Activated naive CD8-positive, alpha-beta T cell treated with anti-CD3 and anti-CD28 coated beads, Interleukin-2, amount 10 ng/mL, durations not matched to agents 7 days and 5 days (primary cell): ENCODE measurements at places on chromosomes 12 and 14. TPM values are rescaled to one million over a fixed set of nuclear protein-coding genes. Genes with fewer than 3 reads are reported as not detected.

GRCh38 chr14:69879175-69880043, at the start of gene SMOC1:
Gene SMOC1 (plus strand): TSS chr14:69879416. CDS start chr14:69879679, 263 bp downstream.
- peaks cover 62% of the 10 kb centered on the region for H3K27me3 ChIP-seq
- DNase-seq: no peak
- H3K36me3 ChIP-seq: no peaks in the 10 kb centered on the region
- no peak within 1 kb of the TSS for H3K4me3 ChIP-seq
- no peaks in the 10 kb centered on the region for H3K4me1 ChIP-seq

Gene FAR2
- total RNA-seq: 16.9 TPM

DNA sequence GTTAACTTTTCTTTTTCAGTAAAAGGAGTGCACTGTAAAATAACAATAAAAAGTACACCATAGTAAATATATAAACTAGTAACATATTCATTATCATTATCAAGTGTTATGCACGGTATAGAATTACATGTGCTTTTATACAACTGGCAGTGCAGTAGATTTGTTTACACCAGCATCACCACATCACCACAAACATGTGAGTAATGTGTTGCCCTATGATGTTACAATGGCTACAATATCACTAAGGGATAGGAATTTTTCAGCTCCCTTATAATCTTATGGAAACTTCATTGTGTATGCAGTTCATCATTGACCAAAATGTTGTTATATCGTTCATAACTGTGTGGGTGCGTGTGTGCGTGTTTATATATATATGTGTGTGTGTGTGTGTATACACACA, 23.5 kb upstream of the NEDD1 start:
- H3K4me1 ChIP-seq: no peaks in the 10 kb centered on the region
- no peaks in the 10 kb centered on the region for H3K36me3 ChIP-seq
- H3K27me3 ChIP-seq: peaks cover 10% of the 10 kb centered on the region

DNA sequence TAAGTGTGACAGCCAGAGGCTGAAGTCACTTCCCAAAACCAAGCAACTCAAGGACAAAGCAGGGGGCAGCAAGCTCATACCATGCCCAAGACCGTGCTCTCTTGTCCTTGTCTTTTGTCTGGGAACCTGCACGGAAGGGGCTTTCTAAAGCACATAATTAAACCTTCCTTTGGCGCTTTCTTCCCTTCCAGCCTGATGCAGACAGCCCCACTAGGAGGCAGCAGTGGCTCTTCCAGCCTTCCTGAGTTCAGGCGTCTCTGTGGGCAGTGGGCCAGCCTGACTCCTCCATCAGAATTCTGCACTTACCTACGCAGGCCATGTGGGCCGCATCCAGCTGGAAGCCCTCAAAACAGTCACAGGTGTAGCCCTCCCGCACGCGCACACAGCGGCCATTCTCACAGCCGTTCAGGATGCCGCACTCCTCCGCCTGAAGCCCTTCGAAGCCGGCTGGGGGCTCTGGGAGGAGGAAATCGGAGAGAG, 7.6 kb downstream of the ISCA2 start:
- H3K4me3 ChIP-seq: no peak overlapping the region
- DNase-seq: no peak
- peaks cover 1% of the 10 kb centered on the region for H3K4me1 ChIP-seq
- H3K27ac ChIP-seq: no peak overlapping the region

DNA sequence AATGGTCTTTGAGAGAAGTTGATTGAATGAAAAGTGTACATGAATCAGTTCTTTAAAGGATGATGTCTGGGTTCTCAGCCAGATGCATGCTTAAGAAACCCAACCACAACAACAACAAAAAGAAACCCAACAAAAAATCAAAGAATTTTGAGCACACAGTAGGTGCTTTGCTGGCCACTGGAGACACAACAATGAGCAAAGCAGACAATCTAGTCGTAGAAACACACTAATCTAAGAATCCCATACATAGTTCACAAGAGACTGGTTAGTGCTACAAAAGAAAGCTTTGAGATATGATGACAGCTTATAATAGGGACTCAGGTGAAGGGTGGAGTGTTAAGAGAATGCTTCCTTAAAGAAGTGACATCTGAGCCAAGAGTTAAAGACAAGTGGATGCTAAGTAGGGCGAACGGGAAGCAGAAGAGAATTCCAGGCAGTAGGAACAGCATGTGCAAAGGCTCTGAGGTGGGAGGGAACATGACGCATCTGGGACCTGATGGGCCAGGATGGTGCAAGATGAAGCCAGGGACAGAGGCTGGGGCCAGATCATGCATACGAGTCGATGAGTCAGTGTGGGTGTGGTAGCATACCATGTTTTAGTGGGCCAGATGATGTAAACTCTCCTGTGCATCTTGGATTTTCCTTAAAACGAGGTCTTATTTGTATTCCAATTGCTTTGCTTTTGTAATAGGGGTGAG, 4.6 kb upstream of the HIP1R start:
- H3K4me1 ChIP-seq: peaks cover 10% of the 10 kb centered on the region
- no peak for DNase-seq
- H3K4me3 ChIP-seq: no peak overlapping the region
- no peak overlapping the region for H3K27ac ChIP-seq
- H3K36me3 ChIP-seq: no peaks in the 10 kb centered on the region

Gene RHNO1
- 53.8 TPM for total RNA-seq

DNA sequence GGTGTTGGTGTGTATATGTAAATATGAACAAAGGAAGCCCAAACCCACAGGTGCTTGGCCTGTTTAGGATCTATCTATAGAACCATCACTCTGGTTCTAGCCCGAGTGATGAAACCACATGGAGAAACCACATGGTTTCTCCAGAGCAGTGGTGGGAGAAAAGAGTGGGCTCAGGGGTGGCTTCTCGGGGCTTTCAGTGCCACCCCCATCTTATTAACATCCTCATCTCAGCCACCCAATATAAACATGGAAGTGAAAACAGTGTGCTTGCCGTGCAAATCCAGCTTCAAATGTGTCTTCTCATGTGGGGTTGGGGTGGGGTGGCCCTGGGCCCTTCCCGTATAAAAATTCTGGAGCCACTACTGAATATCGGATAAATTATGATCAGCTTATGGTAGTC, 109.0 kb downstream of the STAB2 start:
- no peaks in the 10 kb centered on the region for H3K36me3 ChIP-seq
- DNase-seq: no peak
- H3K27ac ChIP-seq: no peak overlapping the region
- peaks cover 16% of the 10 kb centered on the region for H3K27me3 ChIP-seq
- H3K4me3 ChIP-seq: no peak overlapping the region

- H3K4me1 ChIP-seq: no peaks in the 10 kb centered on the region
- H3K36me3 ChIP-seq: no peaks in the 10 kb centered on the region
- DNase-seq: no peak
Observed at GRCh38 chr12:73361864-73362230, 1089.7 kb downstream of the TRHDE start.
